IgD-negative memory B cell (primary cell): ENCODE measurements at places on chromosomes 5 and 9. TPM values are rescaled to one million over a fixed set of nuclear protein-coding genes. Genes with fewer than 3 reads are reported as not detected.

GRM6 gene
- polyA plus RNA-seq: not detected

SPINK4 gene
- polyA plus RNA-seq: not detected

NFIB gene
- not detected for polyA plus RNA-seq

RASEF gene
- not detected for polyA plus RNA-seq
